ENCODE measurements at places on chromosomes 3 and 15.

DNA sequence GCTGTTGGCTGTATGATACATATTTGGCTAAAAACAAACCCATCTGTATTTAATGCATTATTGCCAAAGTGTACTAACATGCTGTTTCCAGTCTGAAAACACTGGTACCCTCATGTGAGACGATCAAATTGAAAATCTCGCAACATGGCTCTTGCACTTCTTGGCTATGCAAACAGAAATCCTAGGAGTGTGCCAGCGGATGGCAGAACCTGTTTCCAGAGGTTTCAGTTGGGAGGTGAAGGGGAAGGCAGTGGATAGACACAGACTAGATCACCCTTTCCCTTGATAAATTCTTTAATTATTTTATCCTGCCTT, 350.3 kb downstream of the TUSC7 start:
- DNase-seq: no peak

- no peak for DNase-seq
Observed at GRCh38 chr3:196186651-196187573, 24.3 kb downstream of the ZDHHC19 start.

- DNase-seq: no peak
Observed at GRCh38 chr3:45931496-45931895, 11.8 kb upstream of the CXCR6 start.

DNA sequence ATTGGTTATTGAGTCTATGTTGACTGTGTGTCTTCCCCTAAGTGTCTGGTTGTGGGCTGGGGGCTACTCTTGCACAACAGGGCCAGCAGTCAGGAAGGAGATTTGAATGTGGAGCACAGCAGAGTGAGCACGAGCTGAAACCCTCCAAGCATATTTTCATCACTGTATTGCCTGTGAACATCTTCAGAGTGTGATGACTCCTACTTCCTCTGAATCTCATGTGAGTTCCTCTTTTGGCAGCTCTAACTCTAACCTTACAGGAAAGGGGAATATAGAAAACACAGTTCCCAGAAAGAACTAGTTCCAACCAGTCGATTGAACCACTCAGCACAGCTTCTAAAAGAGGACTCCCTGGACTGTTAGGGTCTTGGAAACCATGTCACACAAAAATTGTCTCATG, 211.6 kb downstream of the RAP2B start:
- no peak for DNase-seq

DNA sequence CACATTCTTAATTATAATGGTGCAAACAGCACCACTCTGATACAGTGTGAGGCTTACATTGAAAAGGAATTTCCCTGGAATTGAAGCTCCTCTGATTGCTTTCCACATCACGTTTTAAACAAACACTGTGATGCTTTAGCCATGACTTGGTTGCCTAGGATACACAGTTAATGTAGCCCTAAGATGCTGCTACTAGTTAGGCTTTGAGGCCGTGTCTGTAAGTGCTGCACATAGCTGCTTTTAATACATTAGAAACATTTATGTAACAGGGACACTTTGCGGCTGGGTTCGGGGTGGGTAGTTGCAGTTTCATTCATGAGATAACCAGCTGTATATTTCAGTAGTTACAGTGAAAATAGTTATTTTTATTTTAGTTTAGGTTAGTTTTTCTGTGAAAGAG, 334.7 kb downstream of the NLGN1 start:
- DNase-seq: no peak

DNA sequence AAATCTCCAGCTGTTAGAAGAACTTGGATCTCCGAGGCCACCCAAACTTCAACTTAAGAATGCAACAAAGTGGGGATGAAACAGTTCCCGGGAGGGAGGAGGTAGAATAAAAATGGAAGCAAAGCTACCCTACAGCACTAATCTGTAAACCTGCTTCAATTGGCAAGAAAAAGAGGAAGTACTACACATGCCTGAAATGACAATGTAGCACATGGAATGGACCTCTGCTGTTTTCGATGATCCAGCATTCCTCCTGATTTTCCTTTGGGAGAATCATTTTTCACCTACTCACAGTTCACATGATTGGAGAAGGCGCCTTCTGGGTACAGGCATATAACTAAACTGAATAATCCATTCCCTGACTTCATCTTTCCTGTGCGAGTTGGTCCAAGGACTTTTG, 1081.5 kb downstream of the FHIT start:
- DNase-seq: no peak
